Fibroblast of skin of right quadriceps (primary cell): ENCODE measurements at places on chromosomes 4 and X.
A peak's percentile ranks its signal among the peaks of the same experiment; 100 is the strongest.

DNA sequence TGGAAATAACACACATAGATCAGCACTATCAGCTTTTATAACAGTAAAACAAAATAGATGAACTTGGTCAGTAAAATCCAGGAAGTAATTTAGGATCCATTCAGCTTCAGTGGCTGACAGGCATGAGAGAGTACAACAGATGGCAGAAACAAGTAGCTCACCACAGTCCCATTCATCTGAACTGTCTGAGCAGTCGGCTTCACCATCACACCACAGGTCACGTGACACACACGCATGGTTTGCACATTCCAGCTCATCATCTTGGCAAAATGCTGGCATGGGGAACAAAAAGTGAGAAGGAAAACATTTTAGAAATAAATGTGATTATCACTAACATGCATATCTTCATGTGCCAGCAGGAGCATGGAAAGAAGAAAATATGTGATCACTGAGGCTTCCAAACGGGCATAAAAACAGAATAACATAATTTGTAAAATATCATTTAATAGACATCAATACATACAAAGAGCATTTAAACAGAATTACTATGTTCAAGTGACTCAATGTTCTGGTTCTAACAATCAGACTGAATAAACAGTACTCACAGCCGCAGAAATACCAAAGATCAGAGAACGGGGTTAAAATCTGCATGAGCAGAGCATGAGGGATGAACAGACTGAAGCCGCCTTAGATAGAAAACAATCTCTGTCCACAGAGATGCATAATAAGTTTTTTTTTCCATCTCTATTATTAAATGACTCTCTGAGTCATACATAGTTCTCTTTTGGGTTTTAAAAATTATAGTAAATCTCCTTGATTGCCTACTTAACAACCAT is 158.1 kb downstream of the ATP10D start:
- peak; percentile 75 for DNase-seq

DNA sequence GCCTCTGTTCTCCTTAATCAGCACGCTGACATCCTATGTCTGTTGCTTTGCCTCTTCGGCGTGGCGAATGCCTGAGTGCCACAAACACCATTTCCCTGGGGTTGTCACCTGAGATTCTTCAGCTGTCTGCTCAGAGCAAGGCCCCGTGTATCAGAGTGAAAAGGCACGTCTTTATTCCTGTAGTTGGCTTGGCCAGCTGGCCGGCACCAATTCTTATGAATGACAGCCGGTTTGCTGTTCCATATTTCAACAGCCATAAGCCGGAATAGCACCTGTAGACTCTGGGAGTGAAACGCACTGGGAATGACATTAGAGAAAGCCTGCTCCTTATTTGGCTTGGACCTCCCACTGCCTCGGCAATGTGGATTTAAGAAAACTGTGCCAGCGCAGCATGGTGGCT is 89.3 kb downstream of the MGST2 start:
- no peak for DNase-seq

- no peak for DNase-seq
Measured at GRCh38 chr4:181312066-181312465, 931.1 kb upstream of the TENM3 start.

DNA sequence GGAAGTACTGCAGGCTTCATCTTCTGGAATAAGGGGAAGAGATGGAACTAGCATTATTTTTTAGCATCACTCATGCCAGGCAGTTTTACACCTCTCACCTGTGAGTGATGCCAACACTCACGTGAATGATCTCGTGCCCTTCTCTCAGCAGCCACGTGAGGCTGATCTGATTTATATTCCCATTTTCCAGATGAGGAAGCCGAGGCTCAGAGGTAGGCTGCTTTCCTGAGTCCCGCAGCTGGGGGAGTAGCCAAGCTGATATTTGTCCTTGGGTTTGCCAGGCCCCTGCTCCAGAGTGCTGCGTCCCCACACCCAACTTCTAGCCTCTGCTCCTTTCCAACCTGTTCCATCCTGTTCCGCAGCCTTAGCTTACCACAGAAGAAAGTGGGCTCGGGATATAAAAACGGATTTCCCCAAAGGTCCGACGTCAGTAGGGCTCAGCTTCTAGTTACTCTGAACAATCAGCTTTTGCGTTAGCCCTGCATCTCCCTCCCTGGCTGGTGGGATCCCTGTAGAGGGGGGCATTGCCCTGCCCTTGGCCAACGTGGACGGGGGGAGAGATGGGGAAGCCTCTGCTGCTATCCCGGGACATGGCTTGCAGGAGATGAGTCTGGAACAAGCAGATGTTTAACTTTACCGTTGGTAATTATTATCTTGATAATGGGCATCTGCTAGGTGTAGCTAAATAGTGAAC is 9.3 kb downstream of the EVC start:
- DNase-seq, result no peak

DNA sequence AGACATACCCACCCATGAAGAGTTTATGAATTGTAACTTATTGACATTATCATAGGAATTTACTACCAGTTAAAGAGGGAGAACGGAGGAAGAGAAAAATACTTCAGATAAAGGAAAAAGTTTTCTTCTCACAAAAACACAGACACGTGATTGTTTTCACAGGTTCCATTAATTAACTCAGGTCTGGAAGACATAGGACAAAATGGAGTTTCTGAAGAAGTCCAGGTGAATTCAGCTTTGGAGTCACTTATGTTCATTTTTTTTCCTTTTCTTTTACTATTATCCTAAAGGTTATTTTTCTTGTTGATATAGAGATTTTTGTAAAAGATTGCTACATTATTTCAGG is 20.5 kb downstream of the NIPAL1 start:
- DNase-seq, result no peak

GRCh38 chr4:169615467-169616106 is 3.2 kb upstream of the NEK1 start:
- DNase-seq, result no peak

GRCh38 chr4:125303058-125303457 is 11.7 kb upstream of the FAT4 start:
- DNase-seq, result peak; percentile 54

- no peak for DNase-seq
Measured at GRCh38 chr4:71272976-71273375, 65.8 kb upstream of the SLC4A4 start.

DNA sequence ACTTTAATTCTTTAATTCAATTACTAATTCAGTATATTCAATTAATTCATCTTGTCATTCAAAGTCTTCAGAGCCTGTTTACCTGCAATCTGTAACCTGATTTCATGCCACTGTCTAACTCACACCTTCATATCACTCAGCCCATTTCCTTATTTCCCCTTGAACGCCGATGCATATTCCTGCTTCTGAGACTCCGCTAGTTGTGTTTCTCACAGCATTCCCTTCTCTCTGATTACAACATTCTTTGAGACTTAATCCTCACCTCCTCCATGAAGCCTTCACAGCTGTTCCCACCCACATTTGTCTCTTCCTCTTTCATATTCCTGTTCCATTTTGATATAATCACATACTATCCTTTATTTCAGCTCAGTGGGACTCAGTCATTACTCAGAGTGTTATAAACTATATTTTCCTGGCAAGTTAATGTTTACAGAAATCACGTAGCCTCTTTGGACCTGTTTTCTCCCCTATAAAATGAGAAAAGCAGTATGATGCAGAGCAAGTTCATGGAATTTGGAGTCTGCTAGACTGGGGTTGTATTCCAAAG is 69.0 kb downstream of the MAP9 start:
- DNase-seq, result no peak

DNA sequence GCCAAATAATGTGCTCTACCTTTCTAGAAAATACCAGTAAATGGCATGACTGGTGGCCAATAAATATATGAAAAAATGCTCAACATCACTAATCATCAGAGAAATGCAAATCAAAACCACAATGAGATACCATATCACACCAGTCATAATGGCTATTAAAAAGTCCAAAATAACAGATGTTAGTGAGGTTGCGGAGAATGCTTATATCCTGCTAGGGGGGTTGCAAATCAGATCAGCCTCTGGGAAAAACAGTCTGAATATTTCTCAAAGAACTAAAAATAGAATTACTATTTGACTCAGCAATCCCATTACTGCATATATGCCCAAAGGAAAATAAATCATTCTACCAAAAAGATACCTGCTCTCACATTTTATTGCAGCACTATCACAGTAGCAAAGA is 115.1 kb downstream of the RASGEF1B start:
- peak; percentile 91 for DNase-seq

- no peak for DNase-seq
Measured at GRCh38 chr4:83440148-83440814, 15.3 kb downstream of the HELQ start.

- no peak for DNase-seq
Measured at GRCh38 chrX:138708268-138708667, 3.2 kb downstream of the FGF13 start.

GRCh38 chr4:188275686-188276085 is 136.4 kb downstream of the TRIML1 start:
- no peak for DNase-seq

DNA sequence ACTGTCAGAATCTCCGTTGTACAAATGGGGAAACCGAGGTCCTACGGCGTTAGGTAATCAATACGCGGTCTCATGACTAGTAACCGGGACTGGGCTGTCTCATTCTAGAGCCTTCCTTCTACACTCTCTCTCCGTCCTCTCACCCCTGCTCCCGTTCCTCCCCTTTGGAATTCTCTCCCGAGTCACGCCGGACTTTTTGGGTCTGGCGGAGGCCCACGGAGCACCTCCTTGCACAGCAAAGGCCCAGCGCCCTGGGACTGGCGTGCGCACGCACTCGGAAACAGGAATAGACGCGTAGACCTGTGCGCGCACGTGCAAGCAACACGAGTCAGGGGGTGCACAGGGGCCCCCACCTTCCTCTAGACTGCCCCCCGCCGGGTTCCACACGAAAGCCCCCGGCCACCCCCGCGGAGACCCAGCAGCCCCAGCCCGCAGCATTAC is 361 bp downstream of the QDPR start:
- DNase-seq, result peak; percentile 36

DNA sequence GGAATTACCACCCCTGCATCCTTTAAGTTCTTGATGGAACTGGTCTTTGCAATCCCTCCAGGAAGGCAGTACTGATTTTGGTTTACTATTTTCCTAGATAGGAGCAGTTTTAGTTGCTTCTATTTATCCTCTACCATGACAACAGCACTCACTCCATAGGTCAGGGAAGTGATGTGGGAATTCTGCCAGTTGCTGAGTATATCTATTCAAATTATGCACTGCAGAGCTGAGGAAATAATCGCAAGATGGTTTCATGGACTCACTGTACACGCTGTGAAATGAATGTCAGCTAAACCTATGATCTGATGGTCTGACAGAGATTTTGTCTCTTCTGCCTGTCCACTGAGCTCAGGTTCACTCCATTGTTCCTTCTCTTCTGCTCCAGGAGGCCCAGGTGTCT is 135.8 kb downstream of the FAAH2 start:
- DNase-seq, result no peak

- DNase-seq, result peak; percentile 0
Measured at GRCh38 chrX:116277351-116278225, 107.0 kb downstream of the AGTR2 start.

DNA sequence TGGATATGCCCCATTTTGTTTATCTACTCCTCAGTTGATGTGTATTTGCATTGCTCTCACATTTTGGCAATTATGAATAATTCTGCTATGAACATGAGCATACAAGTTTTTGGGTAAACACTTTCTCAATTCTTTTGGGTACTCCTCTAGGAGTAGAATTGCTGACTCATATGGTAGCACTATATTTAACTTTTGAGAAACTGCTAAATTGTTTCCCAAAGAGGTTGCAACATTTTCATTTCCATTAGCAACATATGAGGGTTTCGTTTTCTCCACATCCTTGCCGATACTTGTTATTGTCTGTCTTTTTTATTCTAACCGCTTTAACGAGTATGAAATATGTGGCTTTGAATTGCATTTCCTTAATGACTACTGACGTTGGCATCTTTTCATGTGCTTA is 185.4 kb downstream of the TSPAN5 start:
- no peak for DNase-seq

DNA sequence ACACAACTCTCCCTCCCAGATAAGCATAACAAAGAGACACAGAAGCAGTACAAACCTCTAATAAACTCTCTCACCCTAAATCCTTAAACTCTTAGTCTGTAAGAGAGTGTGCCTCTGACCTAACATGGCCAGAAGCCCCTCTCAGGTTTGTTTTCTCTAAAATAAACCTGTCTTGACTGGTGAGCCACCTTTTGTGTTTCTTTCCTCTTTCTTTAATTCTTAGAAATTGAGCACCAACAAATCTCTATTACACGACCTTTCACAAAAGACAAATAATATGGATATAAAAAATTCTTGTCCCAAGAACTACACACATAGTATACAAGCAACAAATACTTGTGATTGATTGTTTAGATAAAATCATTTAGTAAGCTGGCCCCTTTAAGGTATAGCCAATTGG is 573.7 kb downstream of the EPHA5 start:
- no peak for DNase-seq

GRCh38 chr4:78226279-78226678 is 169.2 kb downstream of the FRAS1 start:
- no peak for DNase-seq

- no peak for DNase-seq
Measured at GRCh38 chrX:137574102-137574783, 8.3 kb downstream of the ZIC3 start.

DNA sequence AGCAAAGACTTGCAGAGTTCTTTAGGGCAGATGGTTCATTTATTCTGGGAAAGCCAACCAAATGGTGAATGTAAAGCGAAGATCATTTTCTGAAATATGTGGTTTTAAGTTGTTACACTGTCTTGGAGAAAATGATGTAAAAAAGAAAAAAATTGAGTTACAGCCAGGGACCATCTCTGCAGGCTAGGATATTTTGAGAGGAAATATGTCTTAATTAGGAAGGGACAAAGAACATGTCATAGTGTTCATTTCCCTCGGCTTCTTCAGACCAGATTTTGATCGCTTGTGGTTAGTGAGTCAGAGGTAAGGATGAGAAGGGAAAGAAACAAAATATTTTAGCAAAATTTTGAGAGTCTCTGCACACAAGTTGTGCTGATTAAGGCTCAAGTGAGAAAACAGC is 59.0 kb upstream of the C1QTNF7 start:
- DNase-seq, result peak; percentile 96

- DNase-seq, result no peak
Measured at GRCh38 chr4:172698256-172698655, 470.4 kb upstream of the GALNT7 start.

- peak; percentile 7 for DNase-seq
Measured at GRCh38 chr4:180710628-180711337, 1532.4 kb upstream of the TENM3 start.

- DNase-seq, result no peak
Measured at GRCh38 chr4:101114936-101115372, 232.4 kb downstream of the PPP3CA start.

GRCh38 chr4:67355806-67356205 is 189.5 kb downstream of the CENPC start:
- no peak for DNase-seq
